ENCODE measurements at places on chromosomes 6 and 20.
A peak's percentile ranks its signal among the peaks of the same experiment; 100 is the strongest.

GRCh38 chr20:58408603-58409246 is 19.7 kb downstream of the VAPB start:
- DNase-seq = no peak

- DNase-seq = no peak
These were observed 110.2 kb downstream of the SASH1 start for GRCh38 chr6:148452876-148453275.

- DNase-seq = no peak
These were observed 173.5 kb upstream of the SNX9 start for GRCh38 chr6:157649311-157650260.

GRCh38 chr6:28648035-28648877 is 122.6 kb downstream of the GPX5 start:
- peak; percentile 66 for DNase-seq

DNA sequence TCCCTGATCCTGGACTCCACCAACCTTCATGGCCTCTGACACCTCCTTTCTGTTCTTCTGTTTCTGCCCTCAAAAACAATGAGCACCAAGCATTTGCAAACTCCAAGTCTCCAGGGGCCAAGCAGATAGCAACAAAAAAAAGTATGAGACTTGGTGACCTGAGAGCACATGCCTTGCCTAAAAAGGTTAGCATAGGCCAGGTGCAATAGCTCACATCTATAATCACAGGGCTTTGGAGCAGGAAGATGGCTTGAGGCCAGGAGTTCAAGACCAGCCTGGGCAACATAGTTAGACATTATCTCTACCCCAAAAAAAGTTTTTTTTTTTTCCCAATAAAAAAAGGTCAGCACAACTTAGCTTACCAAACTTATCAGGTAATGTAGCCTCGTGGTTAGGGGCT is 13.7 kb upstream of the HM13 start:
- DNase-seq = no peak

GRCh38 chr6:42503894-42504293 is 52.2 kb upstream of the TRERF1 start:
- no peak for DNase-seq

DNA sequence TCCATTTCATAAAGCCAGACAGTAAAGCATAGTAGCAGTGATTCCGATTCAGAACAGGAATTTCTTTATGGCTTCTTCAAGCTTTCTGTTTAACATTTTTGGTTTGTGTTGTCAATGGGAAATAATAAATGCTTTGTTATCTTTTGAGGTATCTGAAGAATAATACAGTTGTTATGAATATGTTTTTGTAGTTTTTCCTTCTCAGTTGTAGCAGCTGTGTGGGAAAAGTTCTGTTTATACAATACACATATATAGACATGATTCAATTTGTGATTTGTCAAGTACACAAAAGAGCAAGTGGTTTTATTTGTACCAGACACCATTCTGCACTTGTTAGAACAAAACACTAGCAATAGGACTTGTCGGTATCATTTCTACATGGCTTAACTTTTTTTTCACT is 96.6 kb downstream of the CDYL start:
- DNase-seq = no peak

- DNase-seq = peak; percentile 32
These were observed 48.6 kb upstream of the FABP7 start for GRCh38 chr6:122730775-122731386.

DNA sequence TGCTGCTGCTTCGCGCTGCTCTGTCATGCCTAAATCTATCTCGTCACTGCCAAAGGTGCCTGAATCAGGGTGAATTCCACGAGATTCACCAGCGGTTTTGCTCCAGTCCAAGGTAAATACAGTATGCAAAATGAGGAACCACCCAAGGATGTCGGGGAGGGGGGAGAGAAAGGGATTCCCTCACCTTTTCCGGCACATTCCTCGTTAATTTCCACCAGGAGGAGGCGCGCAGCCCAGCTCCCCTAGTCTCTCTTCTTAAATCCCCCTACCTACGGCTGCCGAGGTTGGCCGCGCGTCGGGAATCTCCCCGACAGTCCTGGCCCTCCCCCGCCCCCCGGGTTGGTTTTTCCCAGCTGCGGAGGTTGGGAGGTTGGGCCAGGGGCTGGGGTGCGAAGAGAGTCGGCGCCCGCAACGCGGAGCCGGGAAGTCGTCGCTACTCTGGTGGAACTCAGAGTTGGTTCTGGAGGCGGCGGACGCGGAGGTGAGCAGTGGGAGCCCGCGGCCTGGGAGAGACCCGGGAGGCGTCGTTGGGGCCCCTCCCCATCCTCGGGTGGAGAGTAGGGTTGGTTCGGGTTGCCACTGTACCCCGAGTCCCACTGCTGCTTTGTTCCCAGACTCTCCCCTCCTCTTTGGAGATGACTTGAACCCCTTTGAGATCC is at the start of gene TPBG:
TPBG (plus strand) TSS at position 390 of the 659 bp plus-strand sequence. CDS start 1,145 bp downstream, outside the sequence.
- peak; percentile 70 for DNase-seq

DNA sequence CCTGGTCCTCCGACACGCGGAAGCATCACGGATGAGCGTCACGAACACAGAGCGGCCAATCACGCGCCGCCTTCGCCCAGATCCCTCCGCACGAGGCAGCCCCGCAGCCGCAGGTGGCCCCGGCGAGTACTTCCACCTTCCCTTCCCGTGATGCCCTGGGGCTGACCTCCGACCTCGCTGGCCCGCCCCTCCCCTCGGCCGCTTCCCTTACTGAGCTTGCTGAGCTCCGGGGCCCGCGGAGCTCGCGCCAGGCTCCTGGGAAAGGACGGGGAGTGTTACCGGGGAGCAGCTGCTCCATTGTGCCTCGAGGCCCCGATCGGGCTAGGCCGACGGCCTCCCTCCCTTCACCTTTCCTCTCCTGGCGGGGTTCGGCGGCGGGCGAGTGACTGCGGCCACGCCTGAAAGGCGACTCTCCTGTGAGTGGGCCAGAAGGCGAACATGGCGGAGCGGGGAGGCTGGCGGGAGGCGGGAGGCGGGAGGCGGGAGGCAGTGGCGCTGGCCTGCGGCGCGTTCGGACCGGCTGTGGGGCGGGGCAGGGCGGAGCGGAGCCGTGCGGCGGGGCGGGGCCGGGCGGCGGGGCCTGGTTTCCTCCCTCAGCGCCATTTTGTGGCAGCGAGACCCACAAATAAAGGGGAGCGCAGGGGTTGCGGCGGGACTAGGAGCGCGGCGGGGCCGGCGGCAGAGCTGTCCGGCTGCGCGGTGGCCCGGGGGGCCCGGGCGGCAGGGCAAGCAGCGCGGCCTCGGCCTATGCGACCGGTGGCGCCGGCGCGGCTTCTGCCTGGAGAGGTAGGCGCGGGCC is at the start of gene WTAP:
WTAP (plus strand) TSS at position 589 of the 799 bp plus-strand sequence. CDS start 8,760 bp downstream, outside the sequence.
- DNase-seq = peak; percentile 96

DNA sequence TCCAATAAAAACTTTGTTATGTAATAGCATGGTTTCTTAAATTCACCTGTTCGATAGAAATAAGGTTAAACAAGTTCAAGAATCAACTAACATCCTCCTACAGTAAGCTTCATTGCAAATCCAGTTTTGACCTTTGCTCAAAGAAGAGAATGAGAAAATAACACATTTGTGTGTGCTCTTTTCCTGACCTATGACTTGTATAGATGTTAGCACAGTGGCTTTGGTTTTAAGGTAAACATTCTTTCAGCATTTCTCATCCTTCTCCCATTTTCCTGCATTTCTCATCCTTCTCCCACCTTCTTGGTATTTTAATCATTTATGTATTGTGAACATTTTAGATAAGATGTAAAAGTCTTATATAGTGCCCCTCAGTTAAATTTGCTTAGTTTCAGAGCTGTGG is 73.9 kb downstream of the PLCB1 start:
- no peak for DNase-seq

- no peak for DNase-seq
These were observed 8.3 kb upstream of the ZBTB2 start for GRCh38 chr6:151399679-151400078.

DNA sequence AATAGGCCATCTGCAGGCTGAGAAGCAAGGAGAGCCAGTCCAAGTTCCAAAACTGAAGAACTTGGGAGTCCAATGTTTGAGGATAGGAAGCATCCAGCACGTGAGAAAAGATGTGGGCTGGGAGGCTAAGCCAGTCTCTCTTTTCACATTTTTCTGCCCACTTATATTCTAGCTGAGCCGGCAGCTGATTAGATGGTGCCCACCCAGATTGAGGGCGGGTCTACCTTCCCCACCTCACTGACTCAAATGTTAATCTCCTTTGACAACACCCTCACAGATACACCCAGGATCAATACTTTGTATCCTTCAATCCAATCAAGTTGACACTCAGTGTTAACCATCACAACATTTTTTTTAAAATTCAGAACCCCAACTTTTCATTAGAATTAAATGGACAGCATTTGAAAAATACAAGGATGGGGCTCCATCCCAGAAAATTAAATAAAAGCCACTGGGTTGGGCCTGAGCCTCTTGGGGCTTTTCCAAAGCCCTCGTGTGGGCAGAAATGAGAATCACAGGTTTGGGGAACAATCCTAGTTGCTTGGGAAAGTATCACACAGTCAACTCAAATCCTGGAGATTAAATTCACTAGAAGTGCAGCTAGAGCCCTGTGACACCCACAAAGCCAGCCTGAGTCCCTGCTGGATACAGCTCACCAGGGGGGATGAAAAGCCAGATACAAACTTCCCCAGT is 2.2 kb downstream of the CLDN20 start:
- no peak for DNase-seq

- no peak for DNase-seq
These were observed 64.3 kb upstream of the BTBD3 start for GRCh38 chr20:11853359-11853758.

DNA sequence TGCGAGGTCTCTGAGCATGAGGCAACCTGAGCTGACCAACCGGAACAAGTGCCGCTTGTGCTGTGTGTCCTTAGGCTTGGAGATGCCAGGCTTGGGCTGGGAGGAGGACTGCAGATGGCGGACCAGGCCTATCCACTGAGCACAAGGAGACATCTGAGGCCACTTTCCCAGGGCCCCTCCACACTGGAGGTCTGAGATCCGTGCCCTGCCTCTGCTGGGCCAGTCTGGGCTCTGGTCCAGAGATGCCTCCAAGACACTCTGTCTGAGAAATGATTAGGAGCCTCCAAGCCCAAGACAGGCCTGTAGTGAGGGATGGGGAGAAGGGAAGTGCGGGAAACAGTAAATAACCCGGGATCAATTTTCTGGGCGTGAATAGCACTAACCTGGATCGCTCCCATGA is 3.0 kb upstream of the MLN start:
- no peak for DNase-seq

DNA sequence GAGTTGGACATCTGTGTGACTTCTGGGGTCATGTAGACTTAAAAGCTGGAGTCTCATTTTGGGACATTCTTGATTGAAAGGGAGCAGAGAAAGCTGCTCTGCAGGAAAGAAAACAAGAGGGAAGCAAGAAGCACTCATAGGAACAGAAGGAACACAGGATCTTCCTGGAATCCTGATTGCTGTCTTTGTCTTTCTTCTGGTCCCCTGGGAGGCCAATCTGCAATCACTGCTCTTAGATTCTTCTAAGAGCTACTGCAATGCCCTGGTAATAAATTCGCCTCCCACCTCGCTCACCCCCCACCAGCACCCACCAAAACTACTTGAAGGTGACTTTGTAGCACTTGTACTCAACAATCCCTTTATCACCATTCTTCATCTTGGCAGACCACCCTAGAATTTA is 51.8 kb downstream of the SLC35B3 start:
- DNase-seq = no peak

DNA sequence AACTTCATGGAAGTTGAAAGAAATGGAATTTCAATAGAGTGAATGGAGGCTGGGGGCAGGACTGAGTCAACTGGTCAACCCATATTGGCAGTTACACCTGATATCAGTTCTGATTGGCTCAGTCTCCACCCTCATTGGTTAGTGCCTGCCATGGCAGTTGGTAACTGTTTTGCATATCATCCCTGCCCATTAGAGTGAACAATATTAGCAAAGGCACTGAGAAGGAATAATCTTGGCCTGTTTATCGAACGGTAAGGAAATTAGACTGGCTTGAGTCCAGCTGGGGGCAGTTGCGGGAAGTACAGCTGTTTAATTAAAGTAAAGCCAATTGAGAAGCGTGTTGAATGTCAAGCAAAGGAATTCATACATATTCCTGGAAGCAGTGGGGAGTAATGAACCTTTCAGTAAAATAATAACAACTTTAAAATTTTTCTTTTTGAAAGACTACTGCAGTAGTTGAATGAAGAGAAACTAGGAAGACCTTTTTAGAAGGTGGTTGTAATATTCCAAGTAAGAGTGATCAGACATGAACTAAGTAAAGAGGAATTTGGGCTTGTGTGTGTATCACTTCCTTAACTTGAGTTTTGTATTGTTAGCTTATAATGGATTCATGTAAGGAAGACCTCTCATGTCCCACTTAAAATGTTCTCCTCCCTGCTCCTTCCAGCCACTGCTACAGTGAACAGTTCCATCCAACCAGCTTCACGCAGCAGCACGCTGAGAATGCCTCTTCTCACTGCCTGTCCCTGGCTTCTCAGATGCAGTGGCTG is 17.2 kb upstream of the FAM50B start:
- no peak for DNase-seq

GRCh38 chr6:169450097-169450496 is 196.5 kb upstream of the THBS2 start:
- no peak for DNase-seq

DNA sequence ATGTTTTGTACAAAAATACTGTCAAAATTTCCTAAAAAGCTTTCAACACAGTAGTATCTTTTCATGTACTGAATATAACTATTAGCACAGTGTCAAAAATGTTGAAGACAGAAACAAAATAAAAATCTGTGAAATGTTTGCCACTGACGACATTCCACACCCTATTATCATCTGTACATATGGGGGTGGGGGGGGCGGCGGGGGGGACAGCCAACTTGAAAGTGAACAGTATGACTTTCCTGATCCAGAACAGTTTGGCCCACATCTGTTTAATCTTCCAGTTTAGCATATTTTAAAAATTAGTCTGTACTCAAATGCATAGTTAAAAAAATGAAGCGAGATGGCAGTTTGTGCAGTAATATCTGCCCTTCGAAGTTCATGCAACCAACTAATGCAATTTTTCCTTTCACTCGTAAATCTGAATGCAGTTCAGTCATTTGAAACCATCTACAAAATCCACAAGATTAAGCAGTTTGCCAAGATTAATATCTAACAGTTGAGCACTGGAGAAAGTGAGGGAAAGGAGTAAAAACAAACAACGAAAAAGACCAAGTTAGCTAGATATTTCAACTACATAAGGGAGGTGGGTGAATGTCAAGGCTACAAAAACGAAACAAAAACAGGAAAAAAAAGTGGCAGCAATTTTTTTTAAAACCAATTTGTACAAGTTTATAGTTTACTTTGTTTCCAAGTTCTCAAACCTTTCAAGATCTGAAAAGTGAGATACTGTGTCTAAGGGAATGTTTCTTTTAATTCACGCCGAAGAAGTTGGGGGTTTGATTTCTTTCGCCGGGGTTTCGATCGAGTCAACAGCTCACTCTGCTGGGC is 1.9 kb downstream of the CITED2 start:
- peak; percentile 14 for DNase-seq

Data from fibroblast of gingiva (primary cell).